ENCODE measurements at places on chromosomes 7 and 10. TPM values are rescaled to one million over a fixed set of nuclear protein-coding genes. Genes with fewer than 3 reads are reported as not detected.

GRCh38 chr10:26650406-26650805 lies 47.1 kb upstream of the PDSS1 start:
- DNase-seq = no peak

- no peak for DNase-seq
Measured at GRCh38 chr7:117176206-117176605, 146.7 kb downstream of the WNT2 start.

CNPY4 gene
- 10.4 TPM for total RNA-seq

GRCh38 chr10:52870562-52870961 lies 98.0 kb upstream of the MBL2 start:
- DNase-seq = no peak

PRR15 gene
- 15.1 TPM for total RNA-seq

CFAP46 gene
- 3.1 TPM for total RNA-seq

HGF gene
- total RNA-seq = 0.15 TPM
